Left cardiac atrium (tissue), 4 donors: ENCODE measurements at places on chromosomes 1 and 21. TPM values are rescaled to one million over a fixed set of nuclear protein-coding genes. Genes with fewer than 3 reads are reported as not detected.

GRCh38 chr1:73775896-73776295 lies 422.1 kb downstream of the LRRIQ3 start:
- no peak for DNase-seq

GRCh38 chr1:234618737-234619049 lies 8.7 kb upstream of the IRF2BP2 start:
- no peak for DNase-seq

The SLAMF9 gene
- total RNA-seq: 0.35 TPM

The SCAF4 gene
- 16.5 TPM for total RNA-seq

The OR6N1 gene
- total RNA-seq: not detected
